Activated naive CD4-positive, alpha-beta T cell treated with anti-CD3 and anti-CD28 coated beads, Interleukin-2, amount 10 ng/mL, durations not matched to agents 7 days and 5 days (primary cell): ENCODE measurements at places on chromosomes 13 and 19.
A peak's percentile ranks its signal among the peaks of the same experiment; 100 is the strongest.

DNA sequence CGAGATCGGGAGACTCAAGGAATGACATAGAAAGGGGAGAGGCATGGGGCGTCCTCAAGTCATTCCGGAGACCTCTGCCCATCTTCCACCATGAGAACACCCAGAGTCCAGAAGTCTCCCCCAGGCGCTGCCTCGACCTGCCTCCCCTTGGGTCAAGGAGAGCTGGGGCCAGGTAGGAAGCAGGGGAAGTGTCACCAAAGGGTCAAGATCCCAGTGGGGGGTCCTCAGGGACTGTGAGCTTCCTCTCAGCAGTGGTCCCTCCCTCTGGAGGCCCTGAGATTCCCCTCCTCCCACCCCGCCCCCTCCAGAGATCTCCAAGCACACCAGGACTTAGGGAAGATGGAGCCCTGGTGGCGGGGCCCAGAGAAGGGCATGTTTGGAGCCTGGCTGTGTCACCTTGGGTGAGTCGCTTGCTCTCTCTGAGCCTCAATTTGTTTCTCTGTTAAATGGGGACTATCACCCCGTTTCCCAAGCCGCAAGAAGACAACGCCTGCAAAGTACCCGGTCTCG lies 919 bp downstream of the DACT3 start:
- peak; percentile 27 for DNase-seq

DNA sequence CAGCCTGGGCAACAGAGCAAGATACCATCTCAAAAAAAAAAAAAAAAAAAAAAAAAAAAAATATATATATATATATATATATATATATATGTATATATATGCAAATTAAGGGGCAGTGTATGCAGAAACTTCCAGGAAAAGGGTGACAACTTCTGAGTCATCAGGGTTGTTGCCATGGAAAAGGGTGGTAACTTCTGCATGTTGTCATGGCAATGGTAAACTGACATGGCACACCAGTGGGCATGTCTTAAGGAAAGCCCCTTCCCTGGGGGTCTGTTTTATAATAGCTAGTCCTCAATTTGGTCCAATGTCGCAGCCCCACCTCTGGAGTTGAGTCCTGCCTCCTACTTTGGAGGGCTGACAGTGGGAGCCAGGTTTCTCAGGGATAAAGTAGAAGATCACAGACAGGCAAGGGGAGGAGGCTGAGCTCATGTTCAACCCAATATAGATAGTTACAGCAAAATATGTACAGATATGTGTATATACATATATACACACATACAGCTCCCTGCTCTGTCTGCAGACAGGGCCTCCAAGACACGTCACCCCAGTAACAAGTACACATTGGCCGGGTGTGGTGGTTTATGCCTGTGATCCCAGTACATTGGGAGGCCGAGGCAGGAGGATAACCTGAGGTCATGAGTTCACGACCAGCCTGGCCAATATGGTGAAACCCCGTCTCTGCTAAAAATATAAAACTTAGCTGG lies 7.2 kb upstream of the FCHO1 start:
- no peak for DNase-seq

- DNase-seq, result no peak
These were observed 134.5 kb upstream of the TMTC4 start for GRCh38 chr13:100809129-100809390.

DNA sequence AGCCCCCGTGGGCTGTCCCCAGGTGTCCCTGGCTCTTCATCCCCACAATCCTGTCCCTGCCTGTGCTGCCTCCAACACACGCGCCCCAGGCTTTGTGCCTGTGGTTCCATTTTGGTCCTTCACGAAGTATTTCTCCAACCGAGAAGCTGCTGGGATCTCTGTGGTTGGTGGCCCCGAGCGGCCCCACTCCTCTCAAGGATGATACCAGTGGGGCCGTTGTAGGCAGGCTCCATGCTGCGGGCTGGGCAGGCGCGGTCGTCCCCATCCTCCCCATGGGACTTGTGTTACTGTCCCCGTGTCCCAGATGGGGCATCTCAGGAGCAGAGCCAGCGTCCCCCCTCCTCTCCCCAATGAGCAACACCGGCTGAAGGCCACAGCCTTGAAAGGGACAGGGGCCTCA lies 3.7 kb upstream of the ZNF554 start:
- no peak for DNase-seq

- no peak for DNase-seq
These were observed 4.3 kb upstream of the POSTN start for GRCh38 chr13:37602733-37603381.

DNA sequence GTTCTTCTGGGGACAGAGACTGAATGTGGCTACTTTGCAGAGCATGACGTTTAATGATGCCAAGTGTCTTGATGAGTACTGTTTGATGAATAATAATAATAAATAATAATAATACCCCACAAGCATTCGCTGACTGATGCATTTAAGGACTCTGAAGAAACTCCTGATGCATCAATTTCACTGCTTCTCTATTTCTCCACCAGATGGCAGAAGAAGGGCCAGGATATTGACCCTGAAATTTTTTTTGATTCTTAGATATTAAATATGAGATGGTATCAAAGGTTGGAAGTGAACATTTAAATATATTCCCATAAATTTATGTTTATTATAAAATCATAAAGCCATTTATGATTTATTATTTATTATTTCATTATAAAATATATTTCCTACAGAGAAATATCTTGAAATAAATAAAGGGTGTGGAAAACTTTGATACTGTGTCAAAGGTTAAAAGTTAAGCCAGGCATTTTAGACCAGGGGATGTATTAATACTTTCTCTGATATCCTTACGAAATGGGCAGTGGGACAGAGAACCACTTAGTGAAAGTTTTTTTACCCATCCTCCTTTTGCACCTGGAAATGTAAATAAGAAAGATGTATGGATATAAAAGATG lies 170.9 kb downstream of the LACC1 start:
- DNase-seq, result no peak

DNA sequence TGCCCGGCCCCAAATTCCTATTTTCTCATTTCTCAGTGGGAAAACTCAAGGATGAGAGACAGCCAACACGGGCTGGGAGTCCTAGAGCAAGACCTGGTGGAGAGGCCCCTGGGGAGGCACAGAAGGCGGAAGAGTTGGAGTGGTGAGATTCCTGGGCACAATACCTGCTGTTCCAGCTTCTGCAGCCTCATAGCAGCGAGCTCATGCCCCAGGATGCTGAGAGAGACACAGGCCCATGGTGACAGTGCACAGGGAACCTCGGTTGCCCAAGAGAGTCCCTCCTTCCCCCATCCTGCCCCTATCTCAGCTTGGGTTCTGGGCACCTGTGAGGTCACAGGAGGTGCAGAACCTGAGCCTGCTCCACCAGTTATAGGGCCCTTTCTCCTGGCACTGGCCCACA lies 1.4 kb downstream of the TULP2 start:
- no peak for DNase-seq
